Natural killer cell (primary cell): ENCODE measurements at places on chromosomes 2 and 18.
A peak's percentile ranks its signal among the peaks of the same experiment; 100 is the strongest.

GRCh38 chr18:79628416-79629248, 51.0 kb upstream of the CTDP1 start:
- no peak for DNase-seq

- DNase-seq, result no peak
Measured at GRCh38 chr2:159658881-159659873, 42.8 kb upstream of the BAZ2B start.

- no peak for DNase-seq
Measured at GRCh38 chr2:133919285-133919684, 334.6 kb upstream of the MGAT5 start.

DNA sequence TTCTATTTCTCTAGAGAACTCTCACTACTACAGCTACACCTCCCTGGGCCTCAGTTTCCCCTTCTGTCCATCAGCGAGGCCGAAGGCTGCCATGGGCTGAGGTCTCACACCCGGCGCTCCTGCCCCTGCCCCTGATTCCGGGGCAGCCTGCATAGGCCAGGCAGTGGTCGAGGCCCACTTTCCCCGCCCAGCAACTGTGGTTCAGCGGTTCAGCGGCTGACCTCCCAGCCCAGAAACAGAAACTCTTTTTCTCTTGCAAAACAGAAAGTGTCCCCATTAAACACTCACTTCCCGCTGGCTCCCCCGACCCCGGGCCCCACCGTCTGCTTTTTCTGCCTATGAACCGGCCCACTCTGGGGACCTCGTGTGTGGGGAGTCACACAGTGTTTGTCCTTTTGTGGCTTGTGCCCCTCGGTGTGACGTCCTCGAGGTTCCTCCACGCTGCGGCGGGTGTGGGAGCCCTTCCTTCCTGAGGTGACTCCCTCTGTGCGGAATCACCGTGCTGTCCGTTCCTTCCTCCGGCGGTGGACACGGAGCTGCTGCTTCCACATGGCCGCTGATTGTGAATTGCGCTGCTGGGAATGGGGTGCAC, 16.0 kb downstream of the PDCD1 start:
- DNase-seq, result peak; percentile 68

GRCh38 chr2:156396126-156396525, 40.1 kb upstream of the GPD2 start:
- DNase-seq, result no peak

GRCh38 chr2:159256159-159256558, 30.3 kb downstream of the WDSUB1 start:
- no peak for DNase-seq

DNA sequence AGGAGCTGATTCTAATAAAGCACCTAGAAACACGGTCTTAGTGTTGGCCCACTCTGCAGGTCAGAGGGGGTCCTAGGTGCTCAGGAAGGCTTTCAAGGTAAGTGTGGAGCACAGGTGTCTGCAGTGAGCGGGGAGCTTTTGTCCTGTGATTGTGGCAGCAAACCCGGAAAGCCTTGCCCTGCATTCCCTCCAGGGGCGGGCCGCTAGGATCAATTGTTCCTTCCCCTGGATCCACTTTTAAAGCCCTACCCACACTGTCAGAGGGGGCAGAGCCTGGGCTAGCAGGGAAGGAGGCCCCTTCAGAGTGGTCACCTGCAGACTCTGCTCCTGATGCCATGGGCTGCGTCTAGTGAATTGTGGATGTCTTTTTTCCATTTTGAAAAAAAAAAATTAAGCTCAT, 176.0 kb downstream of the CTIF start:
- no peak for DNase-seq

- no peak for DNase-seq
Measured at GRCh38 chr18:25298853-25299274, 53.1 kb downstream of the ZNF521 start.

- no peak for DNase-seq
Measured at GRCh38 chr18:12843420-12844350, 40.4 kb downstream of the PTPN2 start.

- no peak for DNase-seq
Measured at GRCh38 chr2:138271467-138271866, 230.1 kb upstream of the SPOPL start.

DNA sequence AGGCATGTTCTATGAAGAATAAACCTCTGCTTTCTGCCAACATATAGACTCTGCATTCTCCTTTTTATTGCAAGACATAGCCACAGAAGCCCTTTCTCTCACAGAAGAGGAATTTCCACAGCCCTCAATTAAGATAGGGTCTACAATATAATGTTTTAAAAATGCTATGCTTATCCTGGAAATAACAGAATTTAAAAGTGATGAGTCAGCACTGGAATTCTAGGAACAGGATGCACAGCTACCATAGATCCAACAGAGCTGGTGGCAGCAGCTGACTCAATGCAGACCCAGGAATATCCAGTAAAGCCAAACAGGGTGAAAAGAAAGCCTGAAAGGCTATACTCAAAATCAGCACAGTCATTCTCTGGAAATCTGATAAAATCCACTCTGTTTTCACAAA, 866.9 kb downstream of the TRIB2 start:
- no peak for DNase-seq

DNA sequence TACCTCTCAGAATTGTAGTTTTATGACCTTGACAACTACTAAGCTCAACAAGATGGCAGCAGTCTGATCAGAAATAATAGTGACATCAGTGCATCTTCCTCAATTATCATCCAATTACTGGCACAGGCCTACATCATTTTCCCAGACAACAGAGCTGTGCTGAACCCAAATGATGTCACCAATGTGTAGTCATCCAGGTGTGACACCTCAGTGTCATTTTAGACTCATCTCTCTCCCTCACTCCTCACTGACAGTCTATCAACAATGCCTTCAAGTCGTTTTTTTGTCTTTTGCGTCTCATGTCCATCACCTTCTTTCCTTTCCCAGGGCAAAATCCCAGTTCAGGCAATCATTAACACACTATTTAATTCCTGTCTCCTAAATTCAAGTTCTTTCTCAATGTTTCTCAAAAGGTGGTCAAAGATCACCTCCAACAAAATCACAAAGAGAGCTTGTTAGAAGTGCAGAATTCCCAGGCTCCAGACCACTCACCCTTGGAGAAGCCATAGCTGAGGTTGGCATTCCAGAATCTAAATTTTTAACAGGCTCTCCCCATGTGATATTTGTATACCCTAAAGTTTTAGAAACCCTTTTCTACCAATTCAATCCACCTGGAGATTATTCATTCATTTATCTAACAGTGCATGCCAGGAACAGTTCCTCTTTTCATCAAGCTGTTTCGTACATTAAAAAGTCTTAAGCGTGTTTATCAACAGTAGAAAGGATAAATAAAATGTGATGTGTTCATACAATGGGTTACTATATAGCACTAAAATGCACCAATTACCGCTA, 125.3 kb upstream of the KLF7 start:
- DNase-seq, result no peak

DNA sequence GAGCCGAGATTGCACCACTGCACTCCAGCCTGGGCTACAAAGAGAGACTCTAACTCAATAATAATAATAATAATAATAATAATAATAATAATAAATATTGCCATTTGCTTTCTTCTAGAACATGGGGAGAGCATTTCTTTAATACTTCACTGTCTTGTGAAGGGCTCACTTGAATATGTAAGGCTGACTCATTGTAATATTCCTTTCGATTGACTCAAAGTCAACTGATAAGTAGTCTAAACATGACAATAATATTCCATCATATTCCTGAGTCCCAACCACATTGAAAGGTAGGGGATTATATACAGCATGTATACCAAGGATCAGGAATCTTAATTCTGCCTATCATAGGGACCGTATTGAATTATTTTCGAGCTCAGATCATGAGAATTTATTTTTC, 949.2 kb downstream of the DSC3 start:
- no peak for DNase-seq

GRCh38 chr18:515156-515815, 14.8 kb upstream of the COLEC12 start:
- no peak for DNase-seq

DNA sequence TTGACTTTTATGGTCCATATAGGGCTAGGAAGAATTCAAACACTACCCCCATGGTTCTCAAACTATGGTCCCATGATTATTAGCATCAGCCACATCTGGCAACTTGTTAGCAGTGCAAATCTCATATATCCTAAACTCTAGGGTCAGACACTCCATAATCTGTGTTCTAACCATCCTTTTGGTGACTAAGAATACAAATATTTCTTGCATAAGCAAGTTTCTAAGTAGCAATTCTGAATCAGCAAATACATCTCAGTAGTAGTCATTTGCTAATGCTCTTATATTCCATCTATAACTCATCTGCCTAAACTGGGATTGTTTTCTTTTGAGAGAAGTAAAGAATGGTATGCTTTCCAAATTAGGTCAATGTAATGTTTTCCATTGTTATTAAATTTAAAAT, 447.3 kb downstream of the TMX3 start:
- no peak for DNase-seq

DNA sequence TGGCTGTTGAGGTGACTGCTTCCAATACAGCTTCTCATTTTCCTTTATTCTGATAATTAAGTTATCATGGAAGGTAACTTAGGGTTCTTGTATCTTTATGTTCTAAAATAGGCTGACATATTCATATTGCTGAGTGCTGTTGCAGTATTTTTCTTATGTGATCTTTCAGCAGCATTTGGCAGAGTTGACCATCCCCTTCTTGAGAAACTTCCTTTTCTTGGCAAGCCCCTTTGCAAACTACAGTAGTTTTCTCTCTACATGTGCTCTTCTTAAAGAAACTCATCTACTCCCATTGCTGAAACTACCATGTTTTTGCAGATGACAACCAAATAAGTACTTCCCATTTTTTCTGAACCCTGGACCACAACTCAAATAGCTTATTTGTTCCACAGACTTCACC, 476.5 kb upstream of the TRIB2 start:
- no peak for DNase-seq

DNA sequence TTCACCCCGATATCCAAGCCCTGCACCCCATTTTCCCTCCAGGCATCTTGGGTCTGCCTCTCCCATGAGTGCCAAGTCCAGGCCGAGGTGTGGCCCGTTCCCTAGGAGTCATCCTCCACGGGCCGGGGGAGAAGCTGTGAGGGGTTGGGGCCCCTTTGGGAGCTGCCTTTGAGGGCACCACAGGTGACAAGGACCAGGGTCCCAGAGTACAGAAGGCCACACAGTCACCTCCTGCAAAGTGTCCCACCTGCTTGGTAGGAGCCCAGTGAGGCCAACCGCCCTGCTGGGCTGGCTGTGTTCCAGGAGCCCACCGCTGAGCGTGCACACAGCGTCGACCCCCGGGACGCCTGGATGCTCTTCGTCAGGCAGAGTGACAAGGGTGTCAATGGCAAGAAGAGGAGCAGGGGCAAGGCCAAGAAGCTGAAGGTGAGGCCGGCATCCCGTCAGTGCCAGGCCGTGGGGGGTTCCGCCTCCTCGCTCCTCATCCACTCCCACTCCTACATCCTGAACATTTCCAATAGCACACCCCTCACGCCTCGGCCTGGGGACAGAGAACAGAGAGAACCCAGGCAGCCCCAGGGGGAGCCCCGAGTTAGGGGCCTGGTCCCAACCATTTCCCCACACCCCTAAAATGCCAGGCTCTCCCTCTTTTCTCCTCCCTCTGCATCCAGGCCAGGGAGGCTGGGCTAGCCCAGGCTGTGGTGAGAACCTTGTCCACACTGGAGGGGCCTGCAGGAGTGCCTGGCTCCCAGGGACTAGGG, 2.7 kb downstream of the ERFE start:
- DNase-seq, result no peak

GRCh38 chr2:239225871-239226561, 174.8 kb downstream of the HDAC4 start:
- no peak for DNase-seq

DNA sequence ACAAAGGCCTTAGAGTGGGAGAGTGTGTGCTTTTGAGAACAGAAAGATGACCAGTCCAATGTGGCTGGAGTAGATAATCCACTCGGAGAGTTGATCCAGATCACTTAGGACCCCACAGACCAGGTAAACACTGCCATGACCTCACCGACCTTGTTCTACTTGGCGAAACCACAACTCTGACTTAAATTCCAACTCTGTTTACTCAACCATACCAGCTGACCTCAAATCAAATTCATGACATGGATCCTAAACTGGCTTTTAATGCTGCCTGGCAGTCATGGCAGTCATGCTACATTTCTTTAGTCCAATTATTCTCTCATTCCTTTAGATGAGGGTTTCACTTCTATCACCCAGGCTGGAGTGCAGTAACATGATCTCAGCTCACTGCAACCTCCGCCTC, 347.1 kb upstream of the FAM98A start:
- no peak for DNase-seq

DNA sequence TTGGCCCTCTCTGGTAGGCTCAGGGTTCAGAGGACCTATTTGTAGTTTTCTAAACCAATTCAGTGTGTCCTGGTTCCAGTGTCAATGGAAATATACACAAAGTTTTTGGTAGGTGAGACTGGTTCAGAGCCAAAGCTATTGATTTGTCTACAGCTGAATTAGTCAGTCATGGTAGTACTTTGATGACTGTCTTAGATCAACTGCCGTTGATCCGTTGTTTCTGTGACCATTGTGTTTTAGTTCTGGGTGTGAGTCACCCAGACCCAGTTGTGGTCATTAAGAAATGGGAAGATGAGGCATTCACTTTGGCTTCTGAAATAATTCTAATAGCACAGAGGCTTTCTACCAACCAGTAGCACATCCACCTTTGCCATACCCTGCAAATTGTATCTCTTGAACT, 16.0 kb upstream of the RPE start:
- no peak for DNase-seq

GRCh38 chr18:8741532-8741931, 36.2 kb downstream of the MTCL1 start:
- DNase-seq, result no peak

GRCh38 chr2:9422321-9423099, 818 bp downstream of the ITGB1BP1 start:
- DNase-seq, result peak; percentile 67

DNA sequence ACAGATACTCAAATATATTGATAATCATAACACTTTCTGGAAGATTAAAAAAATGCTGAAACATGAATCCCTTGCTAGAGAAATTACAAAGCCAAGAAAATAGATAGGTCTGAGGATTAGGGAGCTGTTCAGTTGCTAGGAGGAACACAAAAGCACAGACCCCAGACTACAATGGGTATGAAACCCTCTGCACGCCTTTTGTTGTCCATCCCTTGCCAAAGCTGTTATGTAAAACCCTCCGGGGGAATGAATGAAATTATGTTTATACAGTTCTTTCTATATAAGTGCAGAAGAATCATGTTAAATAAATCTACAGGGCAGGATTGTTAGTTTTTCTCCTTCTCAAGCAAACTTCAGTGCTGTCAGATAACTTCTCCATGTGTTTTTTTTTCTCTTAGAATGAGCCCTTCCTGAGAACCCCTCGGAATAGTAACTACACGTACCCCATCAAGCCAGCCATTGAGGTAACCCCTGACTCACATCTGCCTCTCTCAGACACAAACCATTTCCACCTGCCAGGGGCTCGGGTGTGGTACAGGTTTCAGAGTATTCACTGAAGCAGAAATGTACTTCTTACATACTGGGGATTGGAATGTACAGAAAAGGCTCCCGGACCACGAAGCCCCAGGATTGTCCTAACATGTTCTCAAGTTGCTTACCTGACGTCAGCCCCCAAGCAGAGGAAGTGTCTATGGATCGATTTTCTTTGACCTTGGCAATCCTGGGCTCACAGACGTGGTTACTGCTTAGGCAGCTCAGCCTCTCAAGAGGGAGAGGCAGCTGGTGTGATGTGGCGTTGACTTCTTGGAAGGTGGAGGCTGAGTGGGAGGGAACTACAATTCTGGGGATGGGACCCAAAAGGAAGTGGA, 118.0 kb downstream of the PLB1 start:
- peak; percentile 48 for DNase-seq
